ENCODE measurements at places on chromosomes 7 and 10. TPM values are rescaled to one million over a fixed set of nuclear protein-coding genes. Genes with fewer than 3 reads are reported as not detected.

DNA sequence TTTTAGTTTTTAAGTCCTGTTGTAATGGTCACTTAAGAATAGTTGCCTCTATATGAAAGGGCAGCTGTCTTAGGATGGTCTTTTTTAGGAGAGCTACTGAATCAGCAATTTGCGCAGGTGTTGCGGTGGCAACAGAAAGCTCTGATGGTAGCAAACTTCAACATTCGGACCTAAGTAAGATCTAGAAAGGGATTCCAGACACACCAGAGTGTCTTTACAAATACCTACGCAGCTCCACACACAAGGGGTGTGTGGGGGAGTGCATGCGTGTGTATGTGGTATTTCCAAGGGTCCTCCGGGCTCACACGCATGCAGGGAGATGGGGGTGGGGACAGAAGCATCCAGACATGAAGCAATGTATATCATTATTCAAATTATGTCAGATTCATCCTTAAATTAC lies 438.6 kb upstream of the MGMT start:
- DNase-seq = no peak

GRCh38 chr7:135151533-135151932 lies 3.7 kb downstream of the TMEM140 start:
- no peak for DNase-seq

GRCh38 chr7:70325509-70326101 lies 727.3 kb downstream of the AUTS2 start:
- DNase-seq = peak; percentile 13

GRCh38 chr7:45662018-45662417 lies 87.8 kb downstream of the ADCY1 start:
- no peak for DNase-seq

DNA sequence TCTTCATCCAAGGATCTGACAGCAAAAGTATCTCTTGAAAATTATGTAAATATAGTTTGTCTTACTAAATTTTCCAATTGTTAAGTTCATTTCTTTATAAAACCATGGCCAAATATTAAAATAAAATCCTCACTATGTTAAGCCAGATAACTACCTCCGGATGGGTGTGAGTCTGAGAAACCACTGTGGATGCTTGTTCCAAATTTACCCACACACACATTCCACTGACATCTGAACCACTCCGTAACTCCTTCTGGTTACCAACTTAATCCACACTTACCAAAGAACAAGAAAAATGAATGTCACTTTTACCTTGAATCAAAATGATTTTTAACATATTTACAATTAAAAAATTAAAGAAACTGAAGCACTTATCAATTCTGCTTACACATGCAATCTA lies 19.7 kb downstream of the CYTH3 start:
- no peak for DNase-seq

DNA sequence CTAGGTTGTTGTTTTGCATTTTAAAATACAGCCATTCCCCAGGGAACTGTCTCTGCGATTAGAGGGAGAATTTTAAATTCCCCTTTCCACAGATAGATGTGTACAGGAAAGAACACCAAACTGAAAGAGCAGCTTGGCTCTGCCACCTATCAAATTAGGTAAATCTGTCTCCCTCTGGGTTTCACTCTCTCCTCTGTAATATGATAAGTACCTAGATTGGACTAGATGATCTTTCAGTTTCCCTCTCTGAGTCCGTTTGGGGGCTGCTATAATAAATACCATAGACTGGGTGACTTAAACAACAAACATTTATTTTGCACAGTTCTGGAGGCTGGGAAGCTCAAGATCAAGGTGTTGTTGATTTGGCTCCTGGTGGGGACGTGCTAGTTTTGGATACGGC lies 186.0 kb downstream of the KIF20B start:
- no peak for DNase-seq

- DNase-seq = no peak
Observed at GRCh38 chr10:29030900-29031299, 258.0 kb upstream of the LYZL1 start.

DNA sequence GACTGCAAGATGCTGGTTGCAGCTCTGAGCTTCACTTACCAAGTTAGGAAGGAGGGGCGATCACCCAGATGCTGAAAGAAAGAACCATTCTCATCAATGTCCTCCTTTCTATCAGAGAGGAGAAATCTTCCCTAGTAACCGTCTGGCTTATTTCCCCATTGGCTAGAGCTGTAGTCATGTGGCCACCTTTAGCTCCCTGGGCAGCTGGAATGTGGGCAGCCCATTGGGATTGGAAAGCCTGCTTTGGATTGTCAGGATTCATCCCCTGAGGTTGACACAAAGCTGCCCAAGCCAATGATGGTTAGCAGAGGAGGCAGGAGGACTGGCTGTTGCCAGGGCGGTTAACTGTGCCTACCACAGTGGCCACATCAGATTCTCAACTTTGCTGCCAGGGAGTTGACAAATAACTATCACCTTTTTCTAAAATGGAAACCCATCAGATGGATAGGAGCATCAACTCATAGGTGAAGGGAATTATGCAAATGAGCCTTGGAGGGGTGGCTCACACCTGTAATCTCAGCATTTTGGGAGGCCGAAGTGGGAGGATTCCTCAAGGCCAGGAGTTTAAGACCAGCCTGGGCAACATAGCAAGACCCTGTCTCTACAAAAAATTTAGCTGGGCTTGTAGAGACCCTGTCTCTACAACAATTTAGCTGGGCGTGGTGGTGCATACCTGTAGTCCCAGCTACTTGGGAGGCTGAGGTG lies 206.4 kb upstream of the GALNT17 start:
- no peak for DNase-seq

DNA sequence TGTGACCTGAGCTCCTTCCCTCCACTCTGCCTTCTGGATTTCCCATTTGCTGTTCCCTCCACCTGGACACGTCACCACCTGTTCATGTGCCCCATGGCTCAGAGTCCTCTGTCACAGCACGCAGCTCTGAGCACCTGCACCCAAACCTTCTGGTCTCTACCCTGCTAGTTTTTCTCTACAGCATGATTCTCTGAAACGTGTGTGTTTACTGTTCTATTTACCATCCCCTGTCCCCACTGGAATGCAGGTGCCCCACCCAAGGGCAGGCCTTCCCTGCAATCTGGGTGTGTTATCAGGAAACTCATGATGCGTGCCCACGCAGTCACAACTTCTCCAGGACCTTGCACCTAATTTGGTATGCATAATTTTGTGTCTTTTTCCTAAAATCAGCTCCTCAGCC lies 284.4 kb upstream of the IGFBP3 start:
- no peak for DNase-seq

- no peak for DNase-seq
Observed at GRCh38 chr10:105291571-105291970, 650.5 kb downstream of the SORCS3 start.

DNA sequence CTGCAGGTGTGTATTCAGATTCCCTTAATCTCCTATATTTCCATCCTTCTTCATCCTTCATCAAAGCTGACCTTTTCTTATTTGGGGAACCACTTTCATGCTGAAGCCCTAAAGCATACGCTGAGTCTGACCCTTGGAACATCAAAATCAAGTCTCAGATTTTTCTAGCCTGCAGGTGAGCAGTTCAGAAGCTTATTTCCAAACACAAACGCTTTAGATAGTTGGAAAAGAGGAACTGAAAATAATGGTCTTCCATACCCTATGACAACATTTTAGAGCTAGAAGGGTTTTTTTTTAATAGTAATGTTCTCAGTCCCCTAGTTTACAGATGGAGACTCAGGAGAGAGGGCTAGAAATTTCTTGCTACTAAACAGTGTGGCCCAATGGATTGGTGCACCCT lies 1.6 kb upstream of the AGK start:
- DNase-seq = no peak

DNA sequence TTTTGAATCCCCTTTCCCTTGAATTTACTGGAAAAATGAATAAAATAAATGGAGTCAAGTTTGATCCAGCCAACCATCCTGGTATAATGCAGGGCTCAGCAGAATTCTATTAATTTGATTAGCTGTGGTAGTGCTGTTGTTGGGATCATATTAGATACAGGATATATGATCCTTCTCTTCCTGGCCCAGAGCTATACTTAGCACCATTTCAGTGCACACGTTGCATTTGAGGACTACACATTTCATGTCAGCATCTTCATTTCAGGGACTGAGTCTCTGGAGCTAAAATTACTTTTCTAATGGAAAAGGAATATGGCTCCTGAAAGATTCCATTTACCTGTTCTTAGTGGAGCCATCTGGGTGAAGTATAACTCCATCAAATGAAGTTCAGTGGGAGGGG lies 240.3 kb downstream of the BMPER start:
- DNase-seq = no peak

DNA sequence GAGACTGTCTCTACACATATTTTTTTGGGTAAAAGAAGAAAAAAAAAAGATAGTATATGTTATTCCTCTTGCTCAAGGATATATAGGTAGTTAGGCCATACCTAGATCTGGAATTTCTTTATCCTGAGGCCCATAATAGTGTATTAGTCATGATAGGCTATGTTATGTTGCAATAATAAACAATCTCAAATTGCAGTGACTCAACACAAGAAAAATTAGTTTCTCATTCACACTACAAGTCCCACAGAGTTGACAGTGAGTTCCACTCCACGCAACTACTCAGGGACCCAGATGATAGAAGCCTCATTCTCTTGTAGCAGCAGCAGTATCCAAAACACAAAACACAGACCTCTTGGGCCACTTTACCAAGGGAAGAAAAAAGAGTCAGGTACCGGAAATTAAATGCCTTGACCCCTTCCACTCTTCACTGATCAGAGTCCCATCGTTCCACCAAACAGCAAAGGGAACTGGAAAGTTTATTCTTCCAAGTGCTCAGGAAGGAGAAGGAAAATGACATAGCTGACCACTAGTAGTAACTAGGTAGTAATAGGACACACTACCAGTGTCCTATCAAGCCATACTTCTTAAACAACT lies 7.4 kb upstream of the C10orf67 start:
- no peak for DNase-seq

- peak; percentile 14 for DNase-seq
Observed at GRCh38 chr7:23467806-23468525, 2.3 kb downstream of the IGF2BP3 start.

GRCh38 chr10:84537447-84537931 lies 209.1 kb downstream of the CCSER2 start:
- DNase-seq = peak; percentile 86

- no peak for DNase-seq
Observed at GRCh38 chr7:32115831-32116230, 45.6 kb upstream of the PDE1C start.

DNA sequence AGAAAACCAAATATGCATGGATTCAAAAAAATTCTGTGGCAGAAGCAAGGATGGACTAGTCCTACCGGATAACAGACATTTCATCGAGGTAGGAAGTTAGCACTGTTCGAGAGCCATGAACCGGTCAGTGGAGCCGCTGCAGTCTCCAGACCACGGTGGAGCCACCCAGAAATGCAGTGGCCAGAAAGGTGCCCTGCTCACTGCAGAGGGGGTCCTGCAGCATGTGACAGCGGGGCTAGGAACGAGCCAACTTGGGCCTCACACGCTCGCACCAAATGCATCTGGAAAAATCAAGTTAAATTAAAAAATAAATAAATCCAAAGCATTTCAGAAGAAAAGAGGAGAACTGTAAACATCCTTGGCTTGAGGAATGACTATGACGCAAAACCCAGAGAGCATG lies 13.1 kb upstream of the CFAP46 start:
- no peak for DNase-seq

DNA sequence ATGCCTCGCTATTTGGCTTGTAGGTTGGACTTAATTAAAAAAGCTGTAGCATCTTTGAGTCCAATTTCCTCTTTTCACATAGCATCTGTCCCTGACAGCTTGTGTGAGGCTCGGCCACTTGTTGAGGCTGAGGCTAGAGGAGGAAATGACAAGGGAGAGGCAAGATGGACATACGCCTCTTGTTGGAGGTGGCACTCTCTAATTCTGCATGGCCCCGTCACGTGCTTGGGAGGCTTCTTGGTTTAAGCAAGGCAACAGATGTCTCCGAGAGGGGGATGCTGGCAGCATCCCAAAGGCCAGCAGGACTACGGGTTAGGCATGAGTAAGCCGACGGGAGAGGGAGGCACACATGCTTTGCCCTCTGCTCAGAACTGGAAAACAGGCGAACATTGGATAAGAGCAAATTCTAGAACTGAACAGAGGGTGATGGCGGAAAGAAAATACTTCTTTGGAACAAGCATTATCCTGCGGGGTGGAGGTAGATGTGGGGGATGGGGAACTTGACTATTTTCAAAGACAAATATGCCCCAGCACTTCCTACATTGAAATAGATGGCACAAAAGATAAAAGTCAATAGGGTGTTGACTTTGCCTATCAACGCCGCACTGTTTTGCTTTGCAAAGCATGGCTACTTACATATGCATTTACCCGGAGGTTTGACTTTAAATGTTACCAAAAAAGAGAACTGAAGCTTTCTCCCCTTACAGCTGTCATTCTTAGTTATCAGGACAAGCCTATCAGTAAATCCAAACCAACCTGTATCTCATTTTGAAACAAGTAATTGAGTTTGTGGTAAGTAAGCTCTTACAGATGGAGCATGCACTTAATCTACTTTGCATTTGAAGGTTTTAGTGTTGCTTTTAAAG lies 94.8 kb downstream of the CHN2 start:
- no peak for DNase-seq

DNA sequence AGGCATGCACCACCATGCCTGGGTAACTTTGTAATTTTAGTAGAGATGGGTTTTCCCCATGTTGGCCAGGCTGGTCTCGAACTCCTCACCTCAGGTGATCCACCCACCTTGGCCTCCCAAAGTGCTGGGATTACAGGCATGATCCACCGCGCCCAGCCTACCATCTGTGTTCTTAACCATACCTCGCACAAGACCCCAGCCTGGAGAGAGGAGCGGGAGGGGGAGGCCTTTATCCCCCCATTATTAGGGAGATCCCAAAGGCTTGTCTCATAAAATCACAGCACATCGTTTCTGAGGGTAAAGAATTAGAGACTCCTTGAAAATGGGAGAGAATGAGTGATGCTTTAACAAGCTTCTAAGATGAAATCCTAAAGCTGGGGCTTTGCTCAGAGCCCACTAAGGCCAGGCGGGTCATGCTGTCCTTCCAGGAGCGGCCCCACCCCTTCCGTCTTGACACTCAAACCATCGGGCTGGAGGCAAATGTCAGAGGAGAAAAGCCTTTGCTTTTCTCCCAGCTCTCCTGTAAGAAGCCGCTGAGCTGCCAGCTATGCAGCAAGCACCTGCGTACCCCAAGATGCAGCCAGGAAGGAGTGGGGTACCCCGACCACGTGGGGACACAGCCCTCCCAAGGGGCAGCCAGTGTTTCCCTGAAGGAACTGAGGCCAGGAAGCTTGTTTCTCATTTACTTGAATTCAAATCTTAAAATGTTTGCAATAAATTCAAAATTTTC lies 339.7 kb downstream of the PTPRN2 start:
- DNase-seq = no peak

Gene OR13A1
- 0.13 TPM for total RNA-seq

Gene PNLIPRP3
- not detected for total RNA-seq

Gene KCNIP2
- 4.8 TPM for total RNA-seq

Gene XRCC2
- 37.6 TPM for total RNA-seq

Gene EBF3
- not detected for total RNA-seq

Gene SPDYE9
- total RNA-seq = not detected

Gene TAS2R4
- total RNA-seq = 0.51 TPM

Gene CCL24
- total RNA-seq = 0.45 TPM

Gene KAZALD1
- 9.1 TPM for total RNA-seq

Gene TMEM236
- 0.04 TPM for total RNA-seq

Data from K562 (cell line).